Stimulated activated CD4-positive, alpha-beta T cell treated with anti-CD3 and anti-CD28 coated beads, Interleukin-1b, Interleukin-23, amount 100 ng/mL, for 4 hours (primary cell): ENCODE measurements at places on chromosomes 2 and 18.

DNA sequence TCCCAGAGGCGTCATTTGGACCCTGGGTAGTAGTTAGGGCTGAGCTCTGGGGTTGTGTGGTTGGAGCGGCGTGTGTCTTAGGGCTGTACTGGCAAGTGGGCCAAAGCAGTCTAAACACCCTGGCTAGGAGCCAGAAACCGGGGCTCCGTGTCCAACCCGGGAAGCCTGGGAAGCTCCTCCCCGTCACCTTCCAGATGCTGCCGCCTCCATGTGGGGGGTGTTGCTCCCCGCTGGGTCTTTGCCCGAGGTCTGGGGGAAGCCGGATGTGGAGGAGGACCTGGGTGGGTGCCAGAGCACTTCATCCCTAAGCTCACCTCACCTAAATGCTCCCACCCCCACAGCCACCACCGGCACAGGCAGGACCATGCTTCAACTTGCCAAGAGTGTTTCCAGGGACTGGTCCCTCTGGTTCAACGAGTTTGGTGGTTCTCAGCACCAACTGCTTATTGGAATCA, 25.4 kb downstream of the TET3 start:
- DNase-seq = no peak

DNA sequence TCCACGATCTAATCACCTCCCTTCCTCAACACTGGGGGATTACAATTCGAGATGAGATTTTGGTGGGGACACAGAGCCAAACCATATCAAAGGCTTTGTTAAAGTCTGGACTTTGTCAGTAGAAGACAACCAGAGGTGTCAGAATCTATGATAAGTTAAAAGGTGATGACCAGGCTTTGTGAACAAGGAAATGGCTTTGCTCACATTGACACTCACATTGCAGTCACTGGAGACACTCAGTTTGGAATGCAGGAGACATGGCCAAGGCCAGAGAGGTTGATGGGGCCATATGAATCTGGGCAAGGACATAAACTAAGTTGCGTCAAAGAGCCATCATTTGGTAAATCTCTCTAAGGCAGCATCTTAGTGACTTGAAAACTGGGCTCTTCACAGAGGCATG, 678.2 kb upstream of the FSHR start:
- DNase-seq = no peak

GRCh38 chr2:46854260-46854659, 61.3 kb downstream of the MCFD2 start:
- DNase-seq = no peak

GRCh38 chr2:42844366-42844765, 52.0 kb upstream of the HAAO start:
- DNase-seq = no peak

DNA sequence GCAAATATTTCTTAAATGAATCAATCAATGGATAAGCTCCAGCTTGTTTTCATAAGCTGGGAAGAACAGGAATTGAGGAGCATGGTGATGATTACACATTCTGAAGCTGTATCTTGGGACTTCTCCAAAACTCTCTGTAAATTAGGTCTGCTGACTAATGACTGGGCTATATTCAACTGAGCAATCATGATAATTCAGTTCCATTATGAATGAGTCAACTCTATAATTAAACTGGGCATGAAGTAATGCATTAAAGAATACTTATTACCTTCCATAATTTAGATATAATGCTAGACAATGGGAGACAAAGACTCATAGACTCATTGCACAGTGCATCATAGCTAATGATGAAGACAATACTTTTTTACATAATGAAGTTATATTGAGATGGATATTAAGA, 207.4 kb downstream of the CBLN2 start:
- no peak for DNase-seq

GRCh38 chr2:109736177-109736827, 57.8 kb upstream of the RGPD5 start:
- no peak for DNase-seq

GRCh38 chr2:211900000-211900399, 638.6 kb downstream of the ERBB4 start:
- DNase-seq = no peak

- DNase-seq = peak; percentile 58
Observed at GRCh38 chr2:64228126-64228678, 84.0 kb upstream of the PELI1 start.

GRCh38 chr2:190031969-190032618, 30.4 kb downstream of the MSTN start:
- DNase-seq = no peak

GRCh38 chr2:104502901-104503300, 351.0 kb upstream of the POU3F3 start:
- DNase-seq = no peak

DNA sequence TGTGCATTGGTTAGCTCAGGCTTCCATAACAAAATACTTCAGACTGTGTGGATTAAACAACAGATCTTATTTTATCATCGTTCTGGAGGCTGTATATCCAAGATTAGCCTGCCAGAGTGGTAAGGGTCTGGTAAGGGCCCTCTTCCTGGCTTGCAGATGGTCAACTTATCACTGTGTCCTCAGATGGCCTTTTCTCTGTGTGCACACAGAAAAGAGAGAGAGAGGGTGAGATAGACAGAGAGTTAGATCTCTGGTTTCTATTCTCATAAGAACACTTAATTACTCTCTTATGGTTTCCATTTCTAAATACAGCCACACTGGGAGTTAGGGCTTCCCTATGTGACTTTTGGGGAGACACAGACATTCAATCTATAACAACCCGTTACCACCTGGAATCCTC, 1003.5 kb downstream of the TSN start:
- no peak for DNase-seq

DNA sequence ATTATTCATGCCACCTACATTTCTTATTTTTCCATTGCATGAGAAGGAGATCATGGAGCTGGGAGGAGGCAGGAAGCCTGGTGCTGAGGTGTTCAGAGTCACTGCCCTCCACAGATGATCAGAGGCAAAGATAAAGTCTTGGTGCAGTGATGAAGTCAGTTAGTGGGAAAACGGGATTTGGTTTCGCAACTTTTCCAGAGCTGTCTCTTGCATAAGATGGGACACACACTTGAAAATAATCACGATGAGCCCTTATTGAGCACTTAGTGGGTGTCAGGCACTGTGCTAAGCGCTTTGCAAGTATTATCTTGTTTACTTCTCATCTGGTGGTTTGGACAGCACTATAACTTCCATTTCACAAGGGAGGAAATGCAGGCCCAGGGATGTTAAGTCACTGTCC, 222.1 kb upstream of the SMAD2 start:
- no peak for DNase-seq

GRCh38 chr2:238700117-238700457, 147.8 kb upstream of the TWIST2 start:
- no peak for DNase-seq

- no peak for DNase-seq
Observed at GRCh38 chr2:148814143-148814859, 60.7 kb upstream of the KIF5C start.

GRCh38 chr2:37526323-37526722, 145.1 kb downstream of the CDC42EP3 start:
- DNase-seq = no peak

GRCh38 chr18:2883076-2883735, 36.4 kb downstream of the EMILIN2 start:
- no peak for DNase-seq

DNA sequence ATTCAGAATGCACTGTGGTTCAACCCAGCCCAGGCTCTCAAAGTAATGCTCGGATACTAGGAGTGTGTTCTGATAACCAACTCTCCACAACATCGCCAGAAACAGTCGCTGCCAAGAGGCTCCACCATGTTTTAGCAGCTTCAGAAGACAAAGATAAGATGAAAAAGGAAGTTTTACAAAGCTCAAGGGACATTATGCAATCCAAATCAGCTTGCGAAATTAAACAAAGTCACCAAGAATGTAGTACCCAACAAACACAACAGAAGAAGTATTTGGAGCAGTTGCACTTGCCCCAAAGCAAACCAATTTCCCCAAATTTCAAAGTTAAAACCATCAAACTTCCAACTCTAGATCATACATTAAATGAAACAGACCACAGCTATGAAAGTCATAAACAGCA, 360.9 kb downstream of the XIRP2 start:
- DNase-seq = no peak

DNA sequence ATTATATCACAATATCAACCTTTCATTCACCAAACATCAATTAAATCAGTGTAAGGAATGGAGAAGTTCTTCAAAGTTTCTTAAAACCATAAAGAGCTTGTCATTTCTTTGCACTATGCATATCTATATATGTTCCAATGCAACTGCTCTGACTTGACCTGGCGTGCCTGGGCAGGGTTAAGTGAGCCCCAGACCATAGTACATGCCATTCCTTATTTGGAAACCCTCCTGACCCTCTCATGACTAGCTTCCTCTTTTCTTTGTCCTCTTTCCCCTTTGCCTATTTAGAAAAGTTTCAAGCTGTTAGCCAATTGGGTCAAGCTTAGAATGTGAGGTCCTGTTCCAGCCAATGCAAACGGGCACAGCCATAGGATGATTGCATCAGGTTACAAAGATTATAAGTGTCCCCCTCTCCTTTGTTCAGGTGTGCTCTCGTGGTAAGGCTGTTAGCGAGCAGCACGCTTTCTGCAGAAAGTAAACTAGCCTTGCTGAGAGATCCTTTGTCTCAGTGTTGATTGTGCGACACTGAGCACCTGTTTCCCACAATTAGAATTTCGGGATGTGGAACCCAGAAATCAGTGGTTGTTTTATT, 78.2 kb upstream of the UXS1 start:
- DNase-seq = no peak

- no peak for DNase-seq
Observed at GRCh38 chr2:239425631-239426030, 24.8 kb upstream of the HDAC4 start.

DNA sequence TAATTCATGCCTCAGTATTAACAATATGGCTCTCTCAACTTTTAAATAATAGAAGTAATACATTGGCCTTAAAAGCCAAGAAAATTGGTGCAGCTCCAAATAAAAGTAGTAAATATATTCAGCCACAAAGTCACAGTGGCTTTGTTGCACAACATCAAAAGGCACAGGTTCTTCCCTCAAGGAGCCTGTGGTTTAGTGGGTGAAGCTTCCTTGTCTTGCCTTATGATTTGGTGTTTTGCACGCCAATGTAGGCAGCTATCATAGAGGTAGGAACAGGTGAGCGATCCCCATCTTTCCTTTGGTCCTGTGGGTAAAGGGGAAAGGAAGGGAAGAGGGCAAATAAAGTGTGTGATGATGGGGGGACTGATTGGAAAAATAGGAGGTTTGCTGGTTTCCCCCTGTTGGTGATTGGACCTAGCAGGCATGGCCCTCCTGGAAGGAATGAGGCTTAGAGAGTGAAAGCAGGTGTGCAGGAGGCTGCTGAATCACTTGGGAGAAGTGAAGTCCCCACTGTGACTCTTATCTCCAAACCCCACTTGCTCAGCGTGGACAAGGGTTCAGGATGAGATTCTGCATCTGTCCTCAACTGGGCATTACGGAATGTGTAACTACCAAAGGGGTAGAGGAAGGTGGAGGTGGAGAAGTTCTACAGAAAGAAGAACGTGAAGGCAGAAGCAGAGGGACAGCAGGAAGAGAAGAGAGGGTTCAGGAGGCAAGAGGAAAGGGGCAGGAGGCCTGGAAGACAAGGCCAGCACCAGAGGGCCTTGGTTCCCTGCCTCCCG, 20.1 kb upstream of the TNP1 start:
- no peak for DNase-seq

DNA sequence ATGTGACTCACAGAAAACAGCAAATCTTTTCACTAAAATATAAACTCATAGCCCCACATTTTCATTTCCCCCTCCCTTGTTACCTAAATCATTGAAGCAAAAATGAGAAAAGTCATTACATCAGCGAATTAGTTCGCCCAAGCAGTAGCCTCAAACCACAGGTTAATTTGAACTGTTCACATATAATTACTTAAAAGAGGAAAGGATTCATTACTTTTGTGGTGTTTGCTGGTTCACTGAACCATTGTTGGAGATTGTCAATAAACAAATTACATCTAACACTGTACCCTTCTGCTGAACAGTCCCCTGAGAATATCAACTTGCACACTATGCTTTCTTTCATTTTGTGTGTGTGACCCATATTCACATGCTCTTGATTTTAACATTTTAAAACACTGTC, 238.7 kb downstream of the ERBB4 start:
- no peak for DNase-seq

GRCh38 chr2:13115643-13116042, 398.9 kb downstream of the TRIB2 start:
- no peak for DNase-seq

DNA sequence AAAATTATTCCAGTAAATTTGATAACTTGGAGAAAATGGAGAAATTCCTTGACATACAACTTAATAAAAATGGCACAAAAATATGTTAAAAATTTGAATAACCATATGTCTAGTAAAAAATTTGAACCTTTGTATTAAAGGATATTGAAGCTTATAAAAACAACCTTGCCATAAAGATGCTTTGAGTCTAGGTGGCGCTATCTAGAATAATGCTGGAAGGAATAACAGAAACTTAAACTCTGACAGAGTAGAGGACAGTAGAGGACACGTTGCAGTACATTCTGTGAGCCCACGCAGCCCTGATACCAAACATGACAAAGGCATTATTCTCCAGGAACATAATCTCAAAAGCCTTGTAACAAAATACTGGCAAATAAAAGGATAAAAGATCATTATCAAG, 44.7 kb upstream of the ALKAL2 start:
- no peak for DNase-seq

DNA sequence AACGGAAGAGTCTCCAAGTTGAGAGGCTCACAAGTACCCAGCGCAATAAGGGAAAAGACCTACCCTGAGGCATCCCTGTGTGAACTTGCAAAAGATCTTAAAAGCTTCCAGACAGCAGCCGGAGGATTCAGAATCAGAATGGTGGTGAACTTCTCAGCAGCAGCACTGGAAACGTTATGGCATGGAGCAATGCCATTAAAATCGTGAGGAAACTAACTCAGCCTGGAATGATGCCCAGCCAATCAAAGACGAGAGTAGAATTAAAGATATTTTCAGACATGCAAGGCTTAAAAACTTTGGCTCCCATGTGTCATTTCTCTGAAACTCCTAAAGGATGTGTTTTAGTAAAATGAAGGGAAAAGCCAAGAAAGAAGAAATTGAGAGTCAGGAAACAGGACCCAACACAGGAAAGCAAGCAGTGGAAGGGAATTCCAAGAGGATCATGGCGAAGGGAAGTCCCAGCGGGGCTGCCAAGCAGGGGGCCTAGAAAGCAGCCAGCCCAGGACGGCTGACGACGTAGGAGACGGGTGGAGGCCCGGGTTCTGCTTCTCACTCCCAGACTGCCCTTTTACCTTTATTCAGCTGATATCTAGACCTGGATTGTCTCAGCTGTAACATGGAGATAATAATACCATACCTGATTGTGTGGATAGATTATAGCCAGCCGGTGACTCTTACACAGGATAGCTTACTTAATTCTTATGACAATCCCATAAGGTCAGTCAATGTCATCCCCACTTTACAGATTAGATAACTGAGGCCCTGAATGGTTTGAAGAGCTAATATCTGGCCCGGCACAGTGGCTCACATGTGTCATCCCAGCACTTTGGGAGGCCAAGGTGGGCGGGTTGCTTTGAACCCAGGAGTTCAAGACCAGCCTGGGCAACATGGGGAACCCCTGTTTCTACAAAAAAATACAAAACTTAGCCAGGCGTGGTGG, 92.8 kb downstream of the ASAP2 start:
- DNase-seq = no peak
